ENCODE measurements at places on chromosomes 12 and 14.

DNA sequence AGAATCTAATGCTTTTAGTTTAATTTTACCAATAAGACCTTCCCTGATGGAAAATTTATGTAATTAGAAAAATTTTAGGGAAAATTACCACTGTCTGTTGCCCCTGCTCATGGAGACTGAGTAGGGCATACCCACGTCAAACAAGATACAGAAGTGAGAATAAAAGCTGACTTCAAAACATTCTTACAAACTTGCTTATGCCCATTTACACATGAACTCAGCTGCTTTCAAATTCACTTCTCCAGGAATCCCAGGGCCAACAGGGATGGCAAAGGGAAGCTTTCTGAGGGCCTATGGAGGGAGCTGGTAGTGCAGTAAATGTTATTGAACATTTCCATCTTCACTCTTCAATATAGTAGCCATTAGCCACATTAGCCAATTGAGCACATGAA lies 4.8 kb upstream of the NINJ2 start:
- DNase-seq: no peak

DNA sequence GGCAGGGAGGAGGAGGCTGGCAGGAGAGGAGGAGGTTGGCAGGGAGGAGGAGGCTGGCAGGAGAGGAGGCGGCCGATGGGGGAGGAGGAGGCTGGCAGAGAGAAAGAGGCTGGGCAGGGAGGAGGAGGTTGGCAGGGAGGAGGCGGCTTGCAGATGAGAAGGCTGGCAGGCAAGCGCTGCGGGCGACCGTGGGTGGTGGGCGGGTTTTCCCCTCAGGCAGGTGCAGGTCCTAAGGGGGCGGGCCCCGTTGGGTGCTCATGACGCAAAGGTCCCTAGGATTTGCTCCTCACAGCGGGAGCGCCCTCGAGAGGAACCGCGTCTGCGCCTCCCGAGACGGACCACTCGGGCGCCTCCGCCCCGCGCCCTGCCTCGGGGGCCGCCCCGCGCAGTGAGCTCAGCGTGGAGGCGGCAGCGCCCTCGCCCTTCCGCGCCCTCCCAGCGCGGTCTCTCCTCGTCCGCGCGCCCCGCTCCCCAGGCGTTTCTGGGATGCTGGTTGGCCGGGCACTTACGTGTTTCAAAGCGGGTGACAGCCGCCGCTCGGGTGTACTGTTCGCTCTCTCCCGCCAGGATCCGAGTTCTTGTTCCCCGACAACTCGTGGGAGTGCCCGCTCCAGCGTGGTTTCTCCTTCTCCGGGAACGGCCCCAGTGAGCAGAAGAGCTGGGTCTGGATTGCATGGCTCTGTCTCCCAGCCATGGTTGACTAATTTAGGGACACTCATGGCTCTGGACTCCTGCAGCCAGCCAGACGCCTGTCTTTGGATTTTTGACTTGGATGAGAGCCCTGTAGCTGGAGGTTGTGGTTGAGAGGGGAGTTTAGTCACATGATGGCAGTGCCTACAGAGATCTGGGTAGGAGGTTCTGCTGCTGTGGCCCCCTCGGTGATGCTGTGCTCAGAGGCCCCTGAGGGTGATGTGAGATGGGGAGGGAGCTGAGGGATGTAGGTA lies 64.1 kb upstream of the PPP4R3A start:
- peak; percentile 88 for DNase-seq

- DNase-seq: no peak
Measured at GRCh38 chr14:89549381-89550125, 132.5 kb upstream of the FOXN3 start.

DNA sequence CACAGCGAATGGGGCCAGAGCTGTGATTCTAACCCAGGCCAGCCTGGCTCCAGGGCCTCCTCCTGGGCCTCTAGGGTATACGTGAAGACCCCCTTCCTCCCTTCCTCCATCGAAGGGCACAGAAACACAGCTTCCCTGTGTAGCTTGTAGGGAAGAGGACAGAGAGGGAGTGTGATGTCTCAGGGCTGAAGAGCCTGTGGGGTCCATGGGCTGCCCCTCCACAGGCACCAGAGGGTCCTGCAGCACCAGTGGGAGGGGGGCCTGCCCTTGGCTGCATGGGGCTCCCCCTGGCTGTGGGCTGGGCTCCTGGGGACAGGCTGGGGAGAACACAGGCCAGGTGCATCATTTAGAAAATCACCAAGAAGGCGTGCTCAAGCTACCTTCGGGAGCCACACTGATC lies 178.5 kb downstream of the CALM1 start:
- DNase-seq: no peak

GRCh38 chr12:116759783-116760621 lies 21.9 kb downstream of the RNFT2 start:
- DNase-seq: no peak

- no peak for DNase-seq
Measured at GRCh38 chr12:115375186-115375991, 691.4 kb upstream of the TBX3 start.

GRCh38 chr14:63853831-63854293 lies 1.1 kb downstream of the SYNE2 start:
- DNase-seq: no peak

DNA sequence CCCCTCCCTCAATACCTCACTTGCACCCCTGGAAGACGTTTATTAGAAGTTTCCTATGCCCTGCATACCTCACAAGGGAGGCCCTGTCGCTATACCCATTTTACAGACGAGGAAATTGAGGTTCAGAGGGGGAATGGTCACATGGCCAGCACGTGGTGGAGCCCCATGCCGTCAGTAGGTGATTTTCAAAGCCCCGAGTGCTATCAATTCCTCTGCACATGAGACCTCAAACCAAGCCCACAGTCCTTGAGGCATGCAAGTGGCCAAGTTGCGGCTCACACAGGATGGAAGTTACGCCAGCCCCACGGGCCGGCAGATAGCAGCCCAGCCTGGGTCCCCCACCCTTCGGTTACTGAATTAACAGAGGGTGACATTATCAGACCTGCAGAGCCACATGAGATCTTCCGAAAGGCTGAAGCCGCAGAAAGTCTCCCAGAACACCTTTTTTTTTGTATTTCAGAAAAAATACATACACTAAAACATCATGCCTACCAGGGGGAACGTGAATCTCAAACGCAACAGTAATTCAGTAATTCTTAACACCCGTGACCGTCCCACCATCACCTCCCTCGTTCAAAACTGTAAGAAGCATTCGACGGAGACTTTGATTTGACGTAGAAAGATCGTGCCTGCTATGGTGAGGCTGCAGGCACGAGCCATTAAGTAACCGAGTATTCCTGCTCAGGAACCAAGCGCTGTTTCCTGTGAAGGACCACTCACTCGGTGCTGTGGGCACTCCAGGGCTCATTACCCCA lies 129.0 kb downstream of the RFLNA start:
- DNase-seq: no peak

GRCh38 chr12:51082561-51083125 lies 753 bp downstream of the CSRNP2 start:
- no peak for DNase-seq
